ENCODE measurements at places on chromosomes 3 and 15.

DNA sequence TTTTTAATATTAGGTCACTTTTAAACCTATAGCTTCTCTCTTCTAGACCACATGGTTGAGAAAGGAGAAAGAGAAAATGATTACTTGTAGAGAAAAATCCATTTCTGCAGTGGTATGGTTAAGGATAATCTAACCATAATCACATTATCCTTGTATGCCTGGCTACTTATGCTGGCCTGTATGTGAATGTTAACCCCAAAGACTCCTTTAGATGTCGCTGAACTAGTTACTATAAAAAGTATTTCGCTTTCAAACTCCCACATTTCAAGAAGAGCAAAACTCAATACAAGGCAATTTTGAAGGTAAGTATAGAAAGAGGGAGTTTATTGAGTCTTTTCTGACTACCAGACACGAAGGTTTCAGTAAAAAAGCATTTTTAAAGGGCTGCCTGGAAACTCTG, 2.2 kb downstream of the KCTD6 start:
- no peak for DNase-seq

GRCh38 chr15:25431836-25432561, 6.8 kb downstream of the UBE3A start:
- DNase-seq: no peak

DNA sequence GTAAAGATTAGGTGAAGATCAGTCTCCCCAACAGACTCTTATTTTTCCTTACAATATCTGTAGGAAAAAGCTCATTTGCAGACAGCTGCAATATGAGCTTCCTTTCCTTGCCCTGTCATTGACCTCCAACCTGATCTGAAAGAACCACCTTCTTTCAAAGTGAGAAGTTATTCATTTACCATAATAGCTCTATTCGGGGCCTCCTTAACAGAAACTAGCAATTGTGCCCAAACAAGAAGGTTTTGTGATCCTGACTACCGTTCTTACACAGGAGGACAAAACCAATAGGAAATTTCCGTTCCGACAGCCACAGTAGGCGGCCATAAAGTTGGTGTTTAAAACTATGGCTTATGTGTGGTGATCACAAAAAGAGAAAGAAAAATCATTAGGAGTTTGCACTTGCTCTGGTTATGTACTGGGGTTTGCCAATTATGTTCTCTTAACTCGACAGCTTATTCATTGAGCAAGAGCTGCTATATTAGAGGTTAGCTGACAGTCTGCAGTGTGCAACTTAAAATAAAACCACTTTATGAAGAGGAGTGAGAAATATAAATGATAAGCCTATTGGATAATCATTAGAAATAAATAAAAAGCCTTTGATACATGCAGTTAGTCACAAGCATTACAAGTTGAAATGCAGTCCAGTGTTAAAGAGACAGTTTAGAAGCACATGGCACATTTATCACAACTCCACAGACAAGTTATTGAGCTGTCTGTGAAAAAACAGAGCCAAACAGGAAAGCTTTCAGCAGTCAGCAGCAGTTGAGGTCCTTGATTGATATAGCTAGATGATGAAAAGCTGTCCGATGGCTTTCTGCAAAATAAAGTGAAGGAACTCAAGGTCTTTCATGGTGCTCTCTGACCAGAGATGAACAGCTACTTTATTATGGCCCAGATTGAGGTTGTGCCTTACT, 199.8 kb downstream of the WDR72 start:
- DNase-seq: no peak

GRCh38 chr3:196174652-196175051, 36.5 kb downstream of the ZDHHC19 start:
- no peak for DNase-seq

DNA sequence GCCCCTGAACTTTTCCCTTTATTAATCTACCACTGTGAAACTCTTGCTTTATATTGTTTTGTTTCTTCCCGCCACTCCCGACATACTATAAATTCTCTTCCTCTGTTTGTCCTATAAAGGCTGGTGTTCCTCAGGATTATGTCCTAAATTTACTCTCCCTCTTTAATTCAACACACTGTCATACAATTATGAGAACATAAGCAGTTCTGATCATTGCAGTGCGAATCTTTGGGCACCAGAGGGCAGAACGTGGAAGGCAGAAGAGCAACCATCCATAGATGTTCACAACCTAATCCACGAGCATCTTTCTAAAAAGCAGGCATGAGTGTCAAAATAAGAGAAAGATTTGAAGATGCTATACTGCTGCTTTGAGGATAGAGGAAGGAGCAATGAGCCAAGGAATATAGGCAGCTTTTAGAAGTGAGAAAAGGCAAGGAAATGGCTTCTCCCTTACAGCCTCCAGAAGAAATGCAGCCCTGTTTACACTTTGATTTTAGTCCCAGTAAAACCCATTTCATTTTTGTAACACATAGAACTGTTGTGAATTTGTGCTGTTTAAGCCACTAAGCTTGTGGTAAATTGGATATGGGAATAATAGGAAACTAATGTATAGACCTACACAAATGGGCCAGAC, 179.4 kb downstream of the GBE1 start:
- no peak for DNase-seq
